ENCODE measurements at places on chromosomes 13 and 19.

GRCh38 chr13:99658261-99658991, 157.2 kb downstream of the TM9SF2 start:
- peak; percentile 67 for DNase-seq

- DNase-seq = no peak
Measured at GRCh38 chr19:6967967-6968366, 53.3 kb downstream of the MBD3L2B start.

DNA sequence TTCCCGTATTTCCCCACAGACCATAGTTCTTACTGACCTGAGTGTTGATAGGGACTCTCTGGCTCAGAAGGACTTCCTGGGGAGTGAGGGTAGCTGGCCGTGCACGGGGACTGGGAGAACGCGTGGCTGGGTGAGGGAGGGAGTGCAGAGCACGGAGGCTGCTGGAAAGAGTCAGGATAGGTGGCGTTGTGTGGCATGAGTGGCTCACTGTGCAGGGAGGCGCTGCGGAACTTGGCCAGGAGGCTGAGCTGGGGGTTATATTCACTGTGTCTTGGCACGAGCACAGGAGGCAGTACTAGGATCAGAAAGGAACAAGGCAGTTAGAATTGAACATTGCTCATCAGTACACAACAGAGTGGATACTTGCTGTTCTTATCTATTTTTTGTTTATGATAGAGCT, 47.4 kb downstream of the SMAD9 start:
- peak; percentile 83 for DNase-seq

- DNase-seq = no peak
Measured at GRCh38 chr19:47495478-47496372, 11.7 kb upstream of the KPTN start.

DNA sequence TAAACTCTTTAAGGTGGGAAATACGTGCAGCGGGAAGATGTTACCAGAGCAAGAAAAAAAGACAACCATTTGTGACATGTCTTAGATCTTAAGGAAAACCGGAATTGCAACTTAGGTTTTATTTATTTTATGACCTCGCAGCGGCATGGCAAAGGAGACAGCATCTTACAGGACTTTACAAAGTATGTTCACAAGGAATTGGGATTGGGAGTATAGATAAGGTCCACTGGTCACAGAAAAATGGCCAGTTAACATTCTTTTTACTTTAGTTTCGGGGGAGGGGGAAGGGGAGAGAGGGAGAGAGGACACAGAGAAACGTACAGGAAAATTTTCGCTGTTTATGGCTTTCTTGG, 104.5 kb upstream of the DIAPH3 start:
- no peak for DNase-seq

DNA sequence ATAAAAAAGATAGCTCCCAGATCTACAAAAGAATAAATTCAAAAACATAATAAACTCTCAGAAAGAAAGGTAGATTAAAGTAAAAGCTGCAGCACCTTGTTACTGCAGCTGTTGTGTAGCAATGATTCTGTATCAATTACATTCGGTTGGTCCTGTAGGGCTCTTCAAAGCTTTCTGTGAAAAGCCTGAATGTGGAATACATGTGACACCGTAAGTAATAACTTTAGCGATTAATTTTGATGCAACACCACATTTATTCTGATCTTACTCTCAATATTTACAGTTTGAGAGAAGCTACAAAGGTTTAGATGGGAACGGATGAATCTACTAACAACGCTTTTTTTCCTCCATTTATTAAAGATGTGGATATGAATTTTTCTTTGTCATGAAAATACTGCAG, 279.2 kb downstream of the DACH1 start:
- DNase-seq = no peak

DNA sequence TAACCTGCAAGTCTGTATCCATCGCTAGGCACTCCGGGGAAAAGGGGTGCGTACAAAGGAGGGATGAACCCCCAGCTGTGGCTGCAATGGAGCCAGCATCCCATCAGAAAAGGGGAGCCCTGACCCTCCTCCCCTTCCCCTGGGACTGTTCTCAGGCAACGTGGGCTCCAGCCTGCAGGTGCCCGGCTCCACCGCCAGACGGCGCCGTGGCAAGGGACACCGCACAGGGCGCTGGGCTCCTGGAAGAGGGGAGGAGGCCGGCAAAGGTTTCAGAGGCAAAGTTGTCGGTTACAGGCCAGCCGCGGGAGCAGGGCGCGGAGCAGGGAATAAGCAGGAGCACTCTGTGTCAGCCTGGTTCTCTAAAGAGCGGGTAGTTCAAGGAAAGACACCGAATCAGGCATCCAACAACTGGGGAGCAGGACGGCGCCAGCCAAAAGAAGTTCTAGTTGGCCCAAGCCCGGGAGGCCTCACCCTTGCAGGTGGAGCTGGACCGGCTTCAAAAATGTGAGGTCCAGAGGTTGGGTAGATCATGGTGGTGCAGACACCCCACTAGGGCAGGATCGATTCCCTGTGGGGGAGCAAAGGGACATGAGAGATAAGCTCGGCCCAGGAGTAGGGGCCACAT, 53.0 kb upstream of the ATP12A start:
- no peak for DNase-seq

DNA sequence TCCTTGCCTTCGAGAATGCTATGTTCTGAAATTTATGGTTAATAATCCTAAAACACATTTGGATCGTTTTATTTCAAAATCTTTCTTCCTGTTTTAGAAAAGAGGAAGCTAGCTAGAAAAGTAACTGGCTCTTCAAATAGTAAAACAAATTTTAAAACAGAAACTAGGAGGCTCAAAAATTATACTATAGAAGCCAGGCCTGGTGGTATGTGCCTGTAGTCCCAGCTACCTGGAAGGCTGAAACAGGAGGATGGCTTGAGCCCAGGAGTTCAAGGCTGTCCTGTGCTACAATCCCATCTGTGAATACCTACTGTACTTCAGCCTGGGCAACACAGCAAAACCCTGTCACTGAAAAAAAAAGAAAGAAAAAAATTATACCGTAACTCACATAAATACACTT, 57.9 kb downstream of the ELF1 start:
- DNase-seq = no peak

DNA sequence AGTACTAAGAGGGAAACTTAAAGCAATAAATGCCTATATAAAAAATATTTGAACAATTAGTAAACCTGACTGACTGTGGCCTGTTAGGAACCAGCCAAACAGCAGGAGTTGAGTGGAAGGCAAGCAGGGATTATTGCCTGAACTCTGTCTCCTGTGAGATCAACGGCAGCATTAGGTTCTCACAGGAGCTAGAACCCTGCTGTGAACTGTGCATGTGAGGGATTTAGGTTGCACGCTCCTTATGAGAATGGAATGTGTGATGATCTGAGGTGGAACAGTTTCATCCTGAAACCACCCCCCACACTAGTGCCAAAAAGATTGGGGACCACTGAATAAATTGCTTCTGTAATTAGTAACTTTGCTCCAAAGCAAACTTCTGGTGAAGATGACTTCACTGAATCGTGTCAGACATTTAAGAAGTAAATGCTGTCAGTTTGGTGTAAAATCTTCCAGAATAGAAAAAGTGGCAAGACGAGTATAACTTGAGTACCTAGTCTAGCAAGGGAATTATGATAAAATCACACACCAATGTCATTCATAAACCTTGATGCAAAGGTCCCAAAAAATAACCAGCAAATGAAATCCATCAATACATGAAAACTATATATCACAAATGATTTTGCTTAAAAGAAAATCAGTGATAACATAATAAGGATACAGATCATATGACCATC, 53.8 kb downstream of the SLC6A16 start:
- DNase-seq = peak; percentile 32

DNA sequence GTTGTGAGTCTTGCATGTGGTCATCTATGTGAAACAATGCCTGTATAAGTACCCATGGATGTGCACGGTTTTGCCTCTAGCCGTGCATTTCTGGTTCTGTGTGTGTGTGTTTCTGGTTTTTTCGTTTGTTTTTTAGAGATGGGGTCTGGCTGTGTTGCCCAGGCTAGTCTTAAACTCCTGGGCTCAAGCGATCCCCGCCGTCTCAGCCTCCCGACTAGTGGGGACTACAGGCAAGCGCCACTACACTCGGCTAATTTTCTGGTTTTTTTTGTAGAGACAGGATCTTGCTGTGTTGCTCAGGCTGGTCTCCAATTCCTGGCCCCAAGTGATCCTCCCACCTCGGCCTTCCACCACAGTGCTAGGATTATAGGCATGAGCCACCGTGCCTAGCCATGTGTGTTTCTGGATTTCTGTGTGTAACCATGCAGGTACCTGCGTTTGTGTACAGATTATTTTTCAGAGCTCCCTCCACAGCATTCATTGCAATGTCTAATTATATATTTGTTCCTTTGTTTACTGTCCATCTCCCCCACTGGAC, 15.9 kb upstream of the FOSB start:
- DNase-seq = no peak

- DNase-seq = peak; percentile 89
Measured at GRCh38 chr19:45632468-45633196, 6.6 kb downstream of the EML2 start.

- DNase-seq = peak; percentile 25
Measured at GRCh38 chr19:43430142-43430710, 15.5 kb downstream of the TEX101 start.

- DNase-seq = no peak
Measured at GRCh38 chr13:109384491-109385241, 401.7 kb downstream of the IRS2 start.

DNA sequence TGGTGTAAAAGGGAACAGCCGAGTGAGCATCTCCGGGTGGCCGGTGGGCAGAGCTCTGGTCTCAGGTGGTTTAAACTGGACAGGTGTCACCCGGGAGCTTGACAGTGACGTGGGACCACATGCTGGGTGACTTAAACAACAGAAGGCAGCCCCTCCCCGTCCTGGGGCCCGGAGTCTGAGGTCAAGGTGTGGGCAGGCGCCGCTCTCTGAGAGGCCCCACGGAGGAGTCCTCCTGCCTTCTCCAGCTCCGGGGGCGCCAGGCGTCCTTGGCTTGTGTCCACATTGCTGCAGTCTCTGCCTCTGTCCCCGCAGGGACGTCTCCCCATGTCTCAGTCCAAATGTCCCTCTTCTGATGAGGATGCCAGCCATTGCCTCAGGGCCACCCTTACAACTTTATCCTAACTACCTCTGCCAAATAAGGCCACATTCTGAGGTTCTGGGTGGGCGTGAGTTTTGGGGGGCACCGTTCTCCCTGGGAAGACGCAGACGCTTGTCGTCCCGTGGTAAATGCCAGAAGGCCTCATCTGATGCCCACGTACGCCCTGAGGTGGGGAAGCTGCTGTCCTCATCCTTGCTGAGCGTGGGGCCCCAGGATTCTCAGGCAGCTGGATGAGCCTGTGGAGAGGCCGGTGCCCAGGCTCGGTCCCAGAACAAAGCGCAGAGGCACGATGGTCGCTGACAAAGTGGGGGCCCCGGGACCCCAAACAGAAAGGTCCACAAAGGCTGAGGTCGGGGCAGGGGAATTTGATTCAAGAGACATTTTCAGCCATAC, 12.9 kb downstream of the GZMM start:
- DNase-seq = no peak

GRCh38 chr13:23703246-23703860, 133.1 kb downstream of the TNFRSF19 start:
- DNase-seq = no peak

DNA sequence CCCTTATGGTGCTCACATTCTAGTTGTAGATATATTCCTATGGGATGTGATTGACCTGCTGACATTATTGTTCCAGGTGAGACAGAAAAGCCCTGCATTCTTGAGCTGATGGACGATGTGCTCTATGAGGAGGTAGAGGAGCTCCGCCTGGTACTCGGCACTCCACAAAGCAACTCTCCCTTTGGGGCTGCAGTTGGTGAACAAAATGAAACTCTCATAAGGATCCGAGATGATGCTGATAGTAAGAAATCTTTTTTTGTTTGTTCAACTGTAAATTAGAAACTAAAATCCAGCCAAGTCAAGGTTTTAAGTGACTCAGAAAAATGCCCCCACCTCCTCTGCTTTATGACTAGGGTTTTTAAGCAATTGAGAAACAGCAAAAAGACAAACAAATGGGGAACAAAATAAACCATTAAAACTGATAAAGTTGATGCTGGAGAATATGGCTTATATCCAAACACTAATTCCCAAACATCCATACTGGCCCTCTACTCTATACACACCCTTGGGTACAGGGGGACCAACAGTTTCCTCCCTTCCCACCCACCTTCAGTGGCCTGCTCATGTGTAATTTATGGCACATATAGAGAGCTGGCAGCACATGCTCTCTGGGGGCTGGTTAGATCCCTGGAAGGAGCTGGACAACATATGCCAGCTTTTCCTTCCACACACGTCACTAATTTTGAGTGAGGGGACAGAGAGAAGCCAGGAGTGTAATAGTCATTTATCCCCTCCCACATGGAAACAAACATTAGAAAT, 139.6 kb downstream of the STOML3 start:
- no peak for DNase-seq

- peak; percentile 82 for DNase-seq
Measured at GRCh38 chr13:37306778-37307544, 201.5 kb upstream of the CSNK1A1L start.

DNA sequence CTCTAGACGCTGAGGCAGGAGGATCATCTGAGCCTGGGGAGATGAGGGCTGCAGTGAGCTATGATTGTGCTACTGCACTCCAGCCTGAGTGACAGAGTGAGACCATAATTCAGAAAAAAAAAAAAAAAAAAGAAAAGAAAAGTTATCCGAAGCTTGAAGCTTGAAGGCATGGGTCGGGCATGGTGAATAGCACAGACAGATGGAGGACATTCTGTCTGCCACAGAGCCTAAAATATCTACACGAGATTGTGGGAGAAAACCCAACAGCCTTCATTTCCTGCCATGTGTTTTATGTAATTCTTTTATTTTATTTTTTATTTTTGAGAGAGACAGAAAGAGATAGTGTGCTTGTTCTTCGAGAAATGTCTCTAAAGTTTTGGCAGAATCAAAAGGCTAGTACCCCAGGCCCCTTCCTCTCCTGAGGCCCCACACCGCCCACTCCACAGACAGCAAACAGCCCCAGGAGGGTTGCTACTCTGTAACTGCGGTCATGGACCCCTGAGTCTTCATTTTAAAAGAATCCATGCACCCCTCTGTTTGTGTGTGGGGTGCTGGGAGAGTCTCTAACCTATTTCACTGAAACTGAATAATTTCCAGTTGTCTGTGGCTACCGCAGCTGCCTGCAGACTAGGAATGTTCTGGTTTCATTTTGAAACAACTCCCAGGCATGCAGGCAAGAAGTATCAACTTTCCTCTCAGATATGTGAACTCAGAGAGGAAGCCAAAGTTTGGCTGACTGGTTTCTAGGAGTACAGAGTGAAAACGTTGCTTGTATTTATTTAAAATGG, 38.4 kb upstream of the RCBTB2 start:
- peak; percentile 87 for DNase-seq

DNA sequence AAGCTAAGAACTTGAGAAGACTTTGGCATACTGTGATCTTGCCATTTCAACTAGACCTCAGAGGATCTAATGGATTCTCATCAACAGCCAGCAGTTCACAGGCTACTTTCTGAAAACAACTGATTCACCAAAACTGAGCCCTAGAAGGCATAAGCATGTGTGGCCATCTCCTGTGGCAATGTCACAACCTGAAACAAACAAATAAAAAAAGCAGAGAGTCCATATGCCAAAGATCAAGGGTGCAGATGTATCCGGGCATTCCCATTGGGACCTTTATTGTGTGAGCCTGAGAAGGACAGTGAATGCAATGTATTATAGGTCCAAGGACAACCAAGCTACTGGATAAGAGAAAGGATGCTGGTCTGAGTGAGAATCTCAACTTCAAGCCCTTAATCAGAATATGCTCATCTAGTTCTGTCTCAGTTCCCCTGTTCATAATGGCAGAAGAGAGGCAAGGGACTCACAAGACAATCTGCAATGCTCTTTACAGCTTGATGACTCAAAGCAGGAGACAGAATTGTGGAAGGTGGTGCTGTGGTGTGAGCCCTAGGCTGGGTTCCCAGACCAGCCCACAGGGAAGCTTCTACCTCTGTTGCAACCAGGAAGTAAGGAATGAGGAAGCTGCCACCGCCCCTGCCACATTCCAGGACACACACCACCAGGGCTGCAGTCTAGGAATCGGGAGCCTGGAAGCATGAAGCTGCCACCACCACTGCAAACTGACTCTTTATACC, 133.7 kb downstream of the RAP2A start:
- peak; percentile 50 for DNase-seq

All from umbilical cord (tissue), 2 donors.